ENCODE measurements at places on chromosomes 4 and X.

DNA sequence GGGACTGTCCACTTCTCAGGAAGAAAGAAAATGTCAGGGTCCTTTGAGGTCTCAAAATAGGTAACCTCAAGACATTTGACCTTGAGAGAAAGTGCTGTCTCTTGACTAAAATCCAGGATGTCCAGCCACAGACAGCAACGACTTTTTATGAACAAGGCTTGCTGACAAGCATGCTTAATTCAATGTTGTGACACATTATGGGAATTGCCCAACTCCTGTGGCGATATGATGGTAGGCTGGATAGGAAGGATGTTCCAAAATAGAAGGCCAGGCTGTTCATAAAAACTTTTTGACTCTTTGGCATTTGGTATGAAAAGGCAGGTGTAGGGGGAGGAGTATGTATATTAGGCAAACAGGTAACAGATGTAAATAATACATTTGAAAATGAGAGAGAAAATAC is 50.8 kb upstream of the EDNRA start:
- no peaks in the 10 kb centered on the region for H3K4me1 ChIP-seq
- H3K27me3 ChIP-seq, result no peaks in the 10 kb centered on the region
- H3K36me3 ChIP-seq, result no peaks in the 10 kb centered on the region
- H3K4me3 ChIP-seq, result no peak overlapping the region
- H3K27ac ChIP-seq, result no peak overlapping the region
- DNase-seq, result no peak

GRCh38 chr4:1052231-1052671 is 40.8 kb downstream of the FGFRL1 start:
- H3K4me1 ChIP-seq, result peaks cover 3% of the 10 kb centered on the region
- peaks cover 25% of the 10 kb centered on the region for H3K27me3 ChIP-seq
- no peak for DNase-seq
- no peak overlapping the region for H3K4me3 ChIP-seq

DNA sequence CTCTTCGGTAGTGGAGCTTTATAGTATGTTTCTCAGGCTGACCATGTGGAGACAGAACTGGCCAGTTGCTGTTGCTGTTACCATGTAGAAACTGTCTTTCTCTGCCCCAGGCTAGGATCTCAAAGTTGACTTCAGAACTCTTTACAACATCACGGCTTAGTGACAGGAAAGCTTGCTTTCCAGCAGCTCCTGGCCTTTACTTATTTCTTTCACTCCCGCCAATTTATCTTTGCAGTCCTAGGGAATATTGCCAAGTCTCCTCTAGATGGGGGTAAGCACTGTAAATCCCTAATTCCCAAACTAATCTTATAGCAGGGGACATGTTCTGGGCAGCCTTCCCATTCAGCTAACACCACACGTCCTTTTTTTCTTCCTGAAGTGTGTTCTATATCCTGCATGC is 631.6 kb downstream of the SPRY1 start:
- H3K27ac ChIP-seq, result peak overlapping the region; percentile 34
- no peak overlapping the region for H3K4me3 ChIP-seq
- no peaks in the 10 kb centered on the region for H3K36me3 ChIP-seq
- DNase-seq, result peak; percentile 12

DNA sequence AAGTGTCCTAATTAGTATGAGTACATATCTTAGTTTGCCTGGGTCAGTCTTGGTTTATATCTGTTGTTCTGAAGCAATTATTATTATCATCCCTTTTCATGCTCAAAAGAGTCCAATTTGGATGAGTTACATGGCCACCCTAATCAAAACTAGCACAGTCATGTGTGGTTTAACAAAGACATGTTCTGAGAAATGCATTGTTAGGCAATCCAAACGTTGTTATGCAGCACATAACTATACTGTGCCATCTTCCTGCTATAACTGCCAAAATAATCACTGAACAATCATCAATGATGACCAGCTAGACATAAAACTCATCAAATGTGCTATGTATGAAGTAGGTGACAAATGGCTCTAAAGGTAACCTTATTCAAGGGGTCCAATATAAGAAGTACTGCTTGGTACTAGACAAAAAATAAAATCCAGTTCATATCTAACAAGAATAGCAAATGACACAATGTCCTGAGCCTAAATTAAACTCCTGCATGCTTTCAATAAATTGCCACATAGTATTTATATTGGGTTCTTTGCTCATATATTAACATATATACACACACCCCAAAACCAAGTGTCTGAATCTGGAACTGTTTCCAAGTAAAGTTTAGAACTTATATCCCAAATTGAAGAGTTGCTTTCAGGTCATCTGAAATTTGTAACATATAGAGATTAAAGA is 41.9 kb downstream of the CNOT6L start:
- no peaks in the 10 kb centered on the region for H3K27me3 ChIP-seq
- H3K4me1 ChIP-seq, result no peaks in the 10 kb centered on the region
- H3K4me3 ChIP-seq, result no peak overlapping the region
- no peak for DNase-seq
- peak overlapping the region; percentile 7 for H3K27ac ChIP-seq

GRCh38 chr4:100960232-100960631 is 387.1 kb downstream of the PPP3CA start:
- H3K36me3 ChIP-seq, result no peaks in the 10 kb centered on the region
- no peaks in the 10 kb centered on the region for H3K27me3 ChIP-seq
- DNase-seq, result no peak
- H3K27ac ChIP-seq, result no peak overlapping the region
- H3K4me3 ChIP-seq, result no peak overlapping the region
- no peaks in the 10 kb centered on the region for H3K4me1 ChIP-seq

DNA sequence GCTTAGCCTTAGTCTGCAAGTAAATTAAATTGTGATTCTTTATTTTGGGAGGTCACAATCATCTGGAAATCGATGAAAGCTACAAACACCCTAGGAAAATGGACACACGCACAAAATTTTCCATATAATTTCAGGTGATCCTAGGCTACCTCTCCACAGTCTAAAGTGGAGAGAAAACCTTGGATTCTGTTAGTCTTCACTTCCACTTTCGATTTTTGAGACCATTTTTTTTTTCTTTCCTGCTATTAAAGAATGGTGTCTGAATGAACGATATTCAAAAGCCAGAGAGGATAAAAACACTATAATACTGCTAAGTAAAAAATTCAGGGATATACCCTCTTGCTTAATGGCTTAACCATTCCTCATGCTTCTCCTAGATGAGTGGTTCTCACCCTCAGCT is 1.7 kb downstream of the FBXL5 start:
- no peak for DNase-seq
- H3K27ac ChIP-seq, result peak overlapping the region; percentile 100
- peak overlapping the region; percentile 96 for H3K4me3 ChIP-seq
- H3K27me3 ChIP-seq, result no peaks in the 10 kb centered on the region

DNA sequence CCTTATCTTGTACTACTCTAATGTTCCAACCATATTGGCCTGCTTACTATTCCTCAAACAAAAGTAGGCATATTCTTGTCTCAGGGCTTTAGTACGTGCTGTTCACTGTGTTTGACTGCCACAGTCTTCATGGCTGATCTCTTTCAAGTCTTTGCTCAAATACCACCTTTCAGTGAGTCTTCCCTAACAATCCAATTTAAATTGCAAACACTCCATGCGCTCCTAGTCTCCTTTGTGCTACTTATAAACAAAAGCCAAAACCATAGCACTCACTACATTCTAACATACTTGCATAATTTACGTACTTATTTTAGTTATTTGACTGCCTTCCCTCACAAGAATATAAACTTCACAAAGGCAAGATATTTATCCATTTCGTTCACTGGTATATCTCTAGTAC is 1.7 kb upstream of the ART3 start:
- H3K27ac ChIP-seq, result no peak overlapping the region
- no peaks in the 10 kb centered on the region for H3K36me3 ChIP-seq
- H3K4me3 ChIP-seq, result no peak overlapping the region
- no peaks in the 10 kb centered on the region for H3K4me1 ChIP-seq
- no peak for DNase-seq

- no peak overlapping the region for H3K4me3 ChIP-seq
- H3K4me1 ChIP-seq, result peaks cover 4% of the 10 kb centered on the region
- no peaks in the 10 kb centered on the region for H3K36me3 ChIP-seq
- peak overlapping the region; percentile 65 for H3K27ac ChIP-seq
Observed at GRCh38 chr4:182384631-182385091, 141.5 kb downstream of the TENM3 start.

DNA sequence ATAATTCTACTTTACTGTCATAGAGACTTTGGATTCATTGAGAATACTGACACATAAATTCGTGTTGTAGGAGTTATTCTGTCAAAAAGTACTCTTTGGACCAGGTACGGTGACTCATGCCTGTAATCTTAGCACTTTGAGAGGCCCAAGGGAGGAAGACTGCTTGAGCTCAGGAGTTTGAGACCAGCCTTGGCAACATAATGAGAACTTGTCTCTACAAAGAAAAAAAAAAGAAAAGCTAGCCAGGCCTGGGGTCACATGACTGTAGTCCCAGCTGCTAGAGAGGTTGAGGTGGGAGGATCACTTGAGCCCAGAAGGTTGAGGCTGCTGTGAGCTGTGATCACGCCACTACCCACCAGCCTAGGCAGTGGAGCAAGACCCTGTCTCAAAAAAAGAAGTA is 54.9 kb downstream of the WDR19 start:
- H3K27ac ChIP-seq, result peak overlapping the region; percentile 72
- DNase-seq, result peak; percentile 53
- no peaks in the 10 kb centered on the region for H3K4me1 ChIP-seq

DNA sequence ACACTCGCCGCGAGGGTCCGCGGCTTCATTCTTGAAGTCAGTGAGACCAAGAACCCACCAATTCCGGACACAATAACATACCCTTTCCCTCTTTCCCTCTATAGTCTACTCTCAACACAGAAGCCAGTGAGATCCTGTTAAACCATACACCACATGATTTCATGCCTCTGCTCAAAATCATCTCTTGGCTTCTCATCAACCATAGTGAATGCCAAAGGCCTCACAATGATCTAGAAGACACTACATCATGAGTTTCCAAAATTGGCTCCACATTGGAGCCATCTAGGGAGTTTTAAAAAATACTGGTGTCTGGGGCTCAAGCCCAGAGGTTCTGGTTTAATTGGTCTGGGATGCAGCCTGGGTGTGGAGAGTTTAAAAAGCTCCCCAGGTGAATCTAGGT is 124.5 kb downstream of the EFNB1 start:
- no peak overlapping the region for H3K4me3 ChIP-seq
- H3K4me1 ChIP-seq, result no peaks in the 10 kb centered on the region
- H3K27ac ChIP-seq, result no peak overlapping the region
- H3K27me3 ChIP-seq, result no peaks in the 10 kb centered on the region

DNA sequence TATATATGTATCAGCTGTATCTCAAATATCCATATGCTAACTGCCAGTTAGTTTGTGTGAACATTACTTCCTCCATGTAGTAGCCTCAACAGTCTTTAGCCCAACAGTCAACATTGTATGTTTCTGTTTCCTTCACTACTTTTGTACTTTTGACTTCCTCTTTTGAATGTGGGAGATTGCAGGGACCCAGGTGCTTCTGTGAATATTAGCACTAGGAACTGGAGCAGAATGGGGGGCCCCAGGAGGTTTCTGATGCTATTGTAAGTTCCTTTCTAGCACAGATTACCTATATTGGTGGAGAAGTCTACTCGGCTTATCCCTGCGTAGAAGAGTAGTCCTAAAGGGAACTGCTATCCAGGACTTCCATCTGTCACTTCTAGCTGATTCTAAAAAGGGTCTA is 2.3 kb downstream of the PLAC8 start:
- no peak for DNase-seq
- no peaks in the 10 kb centered on the region for H3K27me3 ChIP-seq

DNA sequence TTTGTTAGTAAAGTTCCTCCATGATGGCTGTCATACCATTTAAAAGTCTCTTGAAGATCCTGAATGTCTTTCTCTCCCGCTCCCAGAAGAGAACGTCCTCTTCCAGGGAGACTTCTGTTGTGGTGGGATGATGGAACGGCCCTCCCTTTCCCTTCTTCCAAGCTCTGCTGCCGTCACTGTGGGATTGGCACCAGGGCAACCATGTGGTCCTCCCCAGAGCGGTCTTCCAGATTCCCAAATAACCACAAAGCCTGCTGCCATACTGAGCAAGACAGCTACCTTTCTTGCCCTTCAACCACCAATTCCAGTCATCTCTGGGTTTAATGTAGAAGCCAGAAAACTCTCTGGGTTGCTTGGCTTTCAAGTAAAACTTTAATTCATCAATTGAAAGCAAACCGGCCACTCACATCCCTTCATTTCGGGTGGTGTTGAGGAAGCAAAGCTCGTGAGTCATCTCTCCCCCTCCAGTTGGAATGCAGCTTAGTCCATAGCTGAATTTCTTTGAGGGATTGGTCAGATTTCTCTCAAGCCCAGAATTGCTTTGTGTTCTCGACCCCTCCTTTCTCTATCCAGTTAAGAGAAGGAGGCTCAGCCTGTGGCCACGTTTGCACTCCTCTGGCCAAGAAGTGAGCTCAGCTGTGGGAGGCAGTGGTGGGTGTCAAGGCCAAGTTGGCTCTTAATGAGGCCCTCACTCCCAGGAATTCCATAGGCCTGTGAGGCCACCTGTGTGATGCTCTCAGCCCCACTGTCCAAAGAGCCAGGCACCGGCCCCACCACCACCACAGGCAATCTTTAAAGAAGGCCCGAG is 36.9 kb downstream of the FHDC1 start:
- no peak overlapping the region for H3K4me3 ChIP-seq
- no peaks in the 10 kb centered on the region for H3K27me3 ChIP-seq
- H3K27ac ChIP-seq, result no peak overlapping the region
- no peaks in the 10 kb centered on the region for H3K36me3 ChIP-seq

- H3K27me3 ChIP-seq, result no peaks in the 10 kb centered on the region
- H3K4me3 ChIP-seq, result no peak overlapping the region
- H3K4me1 ChIP-seq, result no peaks in the 10 kb centered on the region
- H3K36me3 ChIP-seq, result no peaks in the 10 kb centered on the region
- H3K27ac ChIP-seq, result no peak overlapping the region
Observed at GRCh38 chrX:2251211-2251610, 249.6 kb downstream of the DHRSX start.

DNA sequence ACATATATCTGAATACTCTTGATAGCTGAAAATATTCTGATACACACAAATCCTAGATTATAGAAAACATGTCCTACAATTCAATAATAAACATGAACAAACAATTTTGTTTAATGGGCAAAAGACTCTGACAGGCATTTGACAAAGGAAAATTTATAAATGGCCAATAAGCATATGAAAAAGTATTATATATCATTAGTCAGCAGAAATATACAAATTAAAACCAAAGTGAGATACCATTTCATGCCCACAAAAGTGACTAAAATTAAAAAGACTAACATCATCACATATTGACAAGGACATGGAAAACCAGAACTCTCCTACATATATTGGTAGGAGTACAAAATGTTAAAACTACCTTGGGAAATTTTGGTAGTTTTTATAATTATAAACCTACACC is 2.7 kb upstream of the MAPK10 start:
- no peaks in the 10 kb centered on the region for H3K27me3 ChIP-seq
- DNase-seq, result no peak
- no peaks in the 10 kb centered on the region for H3K36me3 ChIP-seq
- no peak overlapping the region for H3K27ac ChIP-seq
- H3K4me3 ChIP-seq, result no peak overlapping the region
- peaks cover 6% of the 10 kb centered on the region for H3K4me1 ChIP-seq

- DNase-seq, result peak; percentile 90
- H3K36me3 ChIP-seq, result no peaks in the 10 kb centered on the region
- H3K4me3 ChIP-seq, result no peak overlapping the region
- H3K27me3 ChIP-seq, result no peaks in the 10 kb centered on the region
- H3K4me1 ChIP-seq, result no peaks in the 10 kb centered on the region
Observed at GRCh38 chr4:81069706-81070331, 39.3 kb downstream of the BMP3 start.

GRCh38 chrX:129798888-129799287 is 19.1 kb downstream of the SASH3 start:
- no peak overlapping the region for H3K27ac ChIP-seq
- no peaks in the 10 kb centered on the region for H3K4me1 ChIP-seq
- H3K36me3 ChIP-seq, result no peaks in the 10 kb centered on the region
- no peak for DNase-seq
- no peak overlapping the region for H3K4me3 ChIP-seq
